NCI-H524 (cell line): ENCODE measurements at places on chromosomes 7 and 10.

GRCh38 chr10:123995461-123996131, 97.8 kb downstream of the CHST15 start:
- DNase-seq = no peak

GRCh38 chr10:120997313-120997712, 146.2 kb downstream of the WDR11 start:
- no peak for DNase-seq

DNA sequence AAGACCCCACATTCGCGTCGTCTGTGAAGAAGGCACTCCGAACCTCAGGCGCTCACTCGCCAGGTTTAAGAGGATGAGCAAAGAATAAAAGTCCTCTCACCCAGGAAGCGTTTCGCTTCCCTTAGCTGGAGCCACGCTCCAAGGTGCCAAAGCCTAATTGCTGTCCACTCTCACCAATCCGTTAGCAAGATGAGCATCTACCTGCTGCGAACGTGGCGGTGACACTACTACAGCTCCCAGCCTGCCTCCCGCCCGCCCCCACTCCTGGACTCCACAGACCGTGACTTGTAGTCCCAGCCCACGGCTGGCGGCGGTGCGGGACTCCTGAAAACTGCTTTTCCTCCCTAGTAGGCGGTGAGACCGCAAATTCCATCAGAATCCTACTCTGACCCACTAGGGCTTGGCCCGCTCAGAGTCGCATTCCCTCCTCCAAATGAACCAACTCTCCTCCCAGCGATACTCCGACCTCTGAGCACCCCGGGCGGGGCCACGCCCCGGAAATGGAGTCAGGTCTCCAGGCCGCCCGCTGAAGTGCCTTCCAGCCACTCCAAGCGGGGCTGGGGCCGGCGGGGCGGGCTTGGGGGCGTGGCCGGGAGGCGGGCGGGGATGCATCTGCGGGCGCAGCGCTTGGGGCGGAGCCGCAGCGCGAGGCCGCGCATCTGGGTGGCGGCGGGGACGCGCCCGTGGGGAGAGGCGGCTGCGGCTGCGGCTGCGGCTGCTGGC, 521 bp upstream of the PTPN12 start:
- peak; percentile 96 for DNase-seq

DNA sequence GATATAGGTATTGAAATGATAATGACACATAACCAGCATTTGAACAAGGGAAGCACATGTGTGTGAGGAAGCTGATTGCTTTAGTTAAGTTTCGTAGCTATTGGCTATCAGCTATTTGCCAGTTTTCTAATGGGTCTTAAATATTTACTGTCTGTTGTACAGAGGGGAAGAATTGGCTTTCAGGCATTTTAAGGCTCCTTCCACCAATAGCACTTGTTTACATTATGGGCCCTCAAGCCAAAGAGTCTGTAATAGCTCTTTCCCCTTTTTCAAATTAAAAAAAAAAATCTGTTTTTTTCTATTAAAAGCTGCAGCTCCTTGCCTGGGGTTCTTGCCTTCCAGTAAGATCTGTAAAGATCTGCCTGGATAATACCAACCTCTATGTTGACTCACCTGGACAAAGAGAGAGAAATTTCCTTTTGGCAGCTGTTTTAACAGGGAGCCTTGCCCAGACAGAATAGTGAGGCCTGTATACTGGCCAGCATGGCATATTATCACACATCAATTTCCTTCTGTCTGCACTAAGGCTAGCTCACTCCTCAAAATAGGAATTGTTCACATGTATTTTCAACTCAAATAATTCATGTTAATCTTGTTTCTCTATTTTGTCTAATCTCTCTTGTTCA, 104.7 kb upstream of the LRGUK start:
- DNase-seq = no peak

DNA sequence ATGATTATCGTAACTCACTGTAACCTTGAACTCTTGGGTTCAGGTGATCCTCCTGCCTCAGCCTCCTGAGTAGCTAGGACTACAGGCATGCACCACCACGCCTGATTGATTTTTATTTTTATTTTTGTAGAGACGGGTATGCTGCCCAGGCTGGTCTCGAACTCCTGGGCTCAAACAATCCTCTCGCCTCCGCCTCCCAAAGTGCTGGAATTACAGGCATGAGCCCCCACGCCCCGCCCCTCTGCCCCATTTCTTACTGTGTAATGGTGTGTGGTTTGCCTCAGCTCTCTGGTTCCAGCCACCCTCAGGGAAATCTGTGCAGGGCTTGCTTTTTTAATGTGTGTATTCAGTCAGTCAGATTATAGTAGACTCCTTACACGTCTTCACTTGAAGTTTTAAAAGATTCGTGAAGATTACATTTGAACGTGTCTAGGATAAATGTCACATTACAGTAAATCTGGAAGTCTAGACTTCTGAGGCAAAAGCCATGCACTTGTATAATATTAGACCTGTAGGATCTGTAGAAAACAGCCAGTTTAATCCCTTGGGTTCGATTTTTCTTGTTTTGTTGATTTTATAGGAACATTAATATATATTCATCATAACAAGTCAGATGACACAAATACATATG, 276.2 kb downstream of the CAMK1D start:
- no peak for DNase-seq

DNA sequence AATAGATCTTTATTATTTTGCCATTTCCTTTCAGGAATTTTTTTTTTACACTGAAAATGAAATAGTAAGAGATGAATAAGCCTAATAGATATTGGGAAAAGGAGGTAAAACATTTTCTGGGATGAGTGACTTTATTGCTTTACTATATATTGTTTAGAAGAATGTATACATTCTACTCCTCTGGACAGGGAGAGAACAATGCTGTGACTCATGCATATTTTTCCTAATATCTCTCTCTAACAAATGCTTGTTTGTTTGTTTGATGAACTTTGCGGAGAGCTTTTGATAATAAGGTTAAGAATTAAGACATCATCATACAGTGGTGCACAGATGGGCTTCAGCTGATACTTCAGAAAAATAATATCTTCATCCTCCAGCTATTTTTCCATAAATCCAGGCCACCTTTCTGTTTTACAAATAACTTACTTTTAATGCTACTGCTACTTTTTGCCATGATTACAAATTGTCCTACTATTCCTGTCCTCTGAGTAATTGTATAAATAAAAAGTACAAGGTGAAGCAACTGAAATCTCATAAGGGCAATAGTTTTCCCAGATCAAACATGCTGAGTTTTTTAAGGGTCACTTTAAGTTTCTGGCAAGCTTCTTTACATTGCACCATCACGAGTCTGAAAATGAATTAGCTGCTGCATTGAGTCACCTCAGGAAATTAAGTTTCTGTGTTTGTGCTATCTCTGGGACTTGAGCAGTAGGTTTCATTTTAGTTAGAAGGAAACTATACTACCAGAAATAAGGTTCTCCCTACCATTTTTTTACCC, 207.3 kb upstream of the POT1 start:
- DNase-seq = no peak

GRCh38 chr10:130364631-130365411, 228.6 kb downstream of the GLRX3 start:
- DNase-seq = no peak

- DNase-seq = no peak
These were observed 524.4 kb downstream of the SDK1 start for GRCh38 chr7:3825491-3825890.

DNA sequence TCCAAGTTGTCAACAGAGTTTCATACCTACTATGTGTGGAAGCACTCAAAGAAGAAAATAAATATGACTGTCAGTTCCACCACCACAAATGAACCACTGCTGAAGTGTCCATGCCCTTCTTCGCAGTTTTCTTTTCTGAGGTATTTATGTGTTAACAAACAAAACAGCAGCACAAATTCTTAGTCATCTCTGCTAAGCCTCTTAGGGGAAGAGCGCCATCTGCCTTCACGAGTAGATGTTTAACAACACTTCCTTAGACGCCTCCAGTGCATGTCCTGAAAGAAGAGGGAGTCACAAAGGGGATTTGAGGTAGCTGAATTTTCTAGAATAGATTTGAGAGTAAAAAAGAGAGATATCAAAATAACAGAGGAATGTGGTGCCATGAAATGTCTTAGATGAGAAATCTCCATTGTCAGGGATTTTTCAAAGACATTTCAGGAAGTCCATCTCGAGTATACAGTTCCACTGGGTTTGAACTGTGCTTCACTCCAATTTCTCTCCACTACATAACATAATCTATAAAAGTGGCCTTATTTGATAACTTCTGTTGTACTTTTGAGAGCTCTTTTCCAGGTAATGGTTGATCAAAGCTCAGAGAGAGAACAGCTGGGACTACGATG, 775.3 kb upstream of the POM121L12 start:
- DNase-seq = peak; percentile 51

DNA sequence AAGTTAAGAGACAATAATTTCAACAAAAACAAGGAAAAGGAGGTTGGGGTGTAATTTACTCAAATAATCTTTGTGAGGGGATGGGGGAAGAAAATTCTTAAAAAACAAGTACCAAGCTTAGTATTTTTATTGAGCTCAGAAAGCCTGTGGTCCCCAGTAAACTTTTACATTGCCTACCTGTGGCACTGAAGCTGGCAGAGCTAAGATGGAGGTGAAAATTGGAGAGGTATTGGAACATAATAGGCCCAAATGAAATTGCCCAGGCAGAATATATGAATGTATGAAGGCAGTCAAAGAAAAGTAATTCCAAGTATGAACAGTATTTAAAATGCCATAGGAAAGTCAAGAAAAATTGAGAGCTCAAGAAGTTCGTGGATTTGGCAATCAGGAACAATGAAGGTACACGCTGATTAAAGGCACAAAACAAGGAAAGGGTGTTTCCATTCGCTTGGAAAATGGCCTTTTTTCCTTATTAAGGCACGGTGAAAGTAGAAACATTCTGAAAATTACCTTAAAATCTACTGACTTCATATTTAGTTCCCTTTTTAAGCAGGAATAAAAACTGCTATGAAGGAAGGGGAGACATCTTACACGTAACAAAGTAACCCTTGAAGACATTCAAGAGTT, 3.4 kb upstream of the KMT2E start:
- DNase-seq = no peak

GRCh38 chr7:155222061-155222460, 75.6 kb upstream of the INSIG1 start:
- no peak for DNase-seq

DNA sequence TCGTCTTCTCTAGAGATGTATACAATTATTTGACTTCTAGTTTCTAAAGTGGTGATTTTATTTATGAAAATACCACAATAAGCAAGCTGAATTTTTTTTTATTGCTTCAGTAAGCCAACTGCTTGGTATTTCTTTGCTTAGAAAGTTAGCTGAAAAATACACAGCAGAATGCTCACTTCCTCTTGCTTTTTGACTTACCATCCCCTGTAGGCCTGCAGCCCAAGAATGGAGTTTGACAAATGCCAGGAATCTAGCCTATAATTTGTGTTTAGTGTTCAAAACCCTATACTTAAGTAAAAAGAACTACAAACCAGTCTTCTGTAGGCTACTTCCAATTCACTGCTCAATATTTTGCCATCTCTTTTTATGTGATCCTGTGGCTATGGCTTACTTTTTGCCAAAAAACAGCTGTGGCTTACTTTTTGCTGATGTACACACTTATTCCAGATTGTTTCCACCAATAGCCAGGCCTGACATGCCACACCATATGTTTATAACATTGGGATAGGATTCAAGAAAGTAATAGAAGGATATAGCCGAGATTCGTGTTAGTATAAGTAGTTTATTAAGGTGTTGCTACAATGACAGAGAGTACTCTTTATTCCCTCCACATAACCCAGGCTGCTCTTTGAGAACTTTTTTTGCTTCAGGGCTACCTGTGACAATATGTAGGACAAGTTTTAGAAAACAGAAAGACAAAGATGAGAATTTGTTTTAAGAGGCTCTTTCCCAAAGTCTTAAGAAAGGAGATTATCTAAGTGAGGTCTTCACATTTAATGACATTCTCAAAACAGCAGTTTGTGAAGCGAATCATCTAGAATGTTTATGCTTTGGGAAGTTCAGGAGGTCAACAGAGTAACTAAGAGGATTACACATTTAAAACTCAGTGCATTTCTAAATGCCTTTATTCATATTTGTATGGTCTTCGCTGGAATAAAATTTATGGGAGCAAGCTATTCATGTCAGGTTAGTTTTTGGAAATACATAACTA, 263.9 kb upstream of the FZD1 start:
- DNase-seq = no peak

DNA sequence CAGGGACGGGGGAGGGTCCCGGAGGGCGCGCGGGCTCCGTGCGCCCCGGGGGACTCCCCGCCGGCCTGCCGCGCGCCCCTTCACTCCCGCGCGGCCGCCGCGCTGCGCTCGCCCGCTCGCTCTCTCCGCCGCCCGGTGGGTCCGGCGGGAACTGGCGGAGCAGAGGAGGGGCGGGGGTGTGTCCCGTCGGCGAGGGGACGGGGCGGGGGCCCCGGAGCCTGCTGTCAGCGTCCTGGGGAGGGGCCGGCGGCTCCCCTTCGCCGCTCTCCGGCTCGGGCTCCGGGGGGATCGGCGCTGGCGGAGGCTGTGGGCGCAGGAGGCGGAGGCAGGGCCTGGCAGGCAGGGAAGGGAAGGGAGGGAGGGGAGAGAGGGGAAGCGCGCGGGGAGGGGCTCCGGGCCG, at the start of gene SH3PXD2A:
Gene SH3PXD2A, minus strand, starts transcription at position 153 of the 400 bp plus-strand sequence. CDS start 310 bp downstream, outside the sequence.
- DNase-seq = no peak

DNA sequence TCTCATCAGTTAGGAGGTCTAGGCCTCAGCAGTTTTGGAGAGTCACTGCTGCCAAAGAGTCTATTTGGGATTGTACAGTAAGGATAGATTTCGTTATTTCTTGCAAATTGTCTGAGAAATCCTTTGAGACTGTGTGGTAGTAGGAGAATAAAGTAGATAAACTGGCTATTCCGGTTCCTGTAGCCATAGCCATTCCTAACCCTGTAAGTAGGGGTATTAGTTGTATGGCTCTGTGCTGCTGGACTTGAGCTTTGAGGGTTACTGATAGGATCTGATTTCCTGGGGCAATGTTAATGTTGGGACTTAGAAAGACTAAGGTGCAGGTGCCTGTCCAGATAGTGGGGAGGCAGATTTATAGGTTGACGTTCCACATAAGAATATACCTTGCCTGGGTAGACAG, 36.1 kb upstream of the ZNF138 start:
- no peak for DNase-seq

GRCh38 chr7:103984050-103984449, 5.4 kb downstream of the RELN start:
- no peak for DNase-seq

- no peak for DNase-seq
These were observed 131.3 kb downstream of the GLI3 start for GRCh38 chr7:42105554-42106358.

DNA sequence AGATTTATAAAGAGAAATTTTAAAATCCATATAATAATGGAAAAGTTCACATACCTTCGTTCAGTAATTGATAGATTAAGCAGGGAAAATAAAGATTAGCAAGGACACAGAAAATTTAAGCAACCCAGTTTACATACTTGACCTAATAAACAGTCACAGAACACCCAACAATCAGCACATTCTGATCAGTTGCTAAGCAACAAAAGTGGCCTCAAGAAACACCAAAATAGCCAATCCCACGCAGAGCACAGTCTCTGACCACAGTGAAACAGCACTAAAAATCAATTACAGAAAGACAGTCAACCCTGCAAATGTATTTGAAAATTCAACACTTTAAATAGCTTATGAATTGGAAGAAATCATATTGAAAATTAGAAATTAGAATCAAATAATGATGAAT, 39.3 kb upstream of the DRGX start:
- no peak for DNase-seq
